ENCODE measurements at places on chromosomes 2 and 18. TPM values are rescaled to one million over a fixed set of nuclear protein-coding genes. Genes with fewer than 3 reads are reported as not detected.

Gene ANKRD62
- not detected for total RNA-seq

DNA sequence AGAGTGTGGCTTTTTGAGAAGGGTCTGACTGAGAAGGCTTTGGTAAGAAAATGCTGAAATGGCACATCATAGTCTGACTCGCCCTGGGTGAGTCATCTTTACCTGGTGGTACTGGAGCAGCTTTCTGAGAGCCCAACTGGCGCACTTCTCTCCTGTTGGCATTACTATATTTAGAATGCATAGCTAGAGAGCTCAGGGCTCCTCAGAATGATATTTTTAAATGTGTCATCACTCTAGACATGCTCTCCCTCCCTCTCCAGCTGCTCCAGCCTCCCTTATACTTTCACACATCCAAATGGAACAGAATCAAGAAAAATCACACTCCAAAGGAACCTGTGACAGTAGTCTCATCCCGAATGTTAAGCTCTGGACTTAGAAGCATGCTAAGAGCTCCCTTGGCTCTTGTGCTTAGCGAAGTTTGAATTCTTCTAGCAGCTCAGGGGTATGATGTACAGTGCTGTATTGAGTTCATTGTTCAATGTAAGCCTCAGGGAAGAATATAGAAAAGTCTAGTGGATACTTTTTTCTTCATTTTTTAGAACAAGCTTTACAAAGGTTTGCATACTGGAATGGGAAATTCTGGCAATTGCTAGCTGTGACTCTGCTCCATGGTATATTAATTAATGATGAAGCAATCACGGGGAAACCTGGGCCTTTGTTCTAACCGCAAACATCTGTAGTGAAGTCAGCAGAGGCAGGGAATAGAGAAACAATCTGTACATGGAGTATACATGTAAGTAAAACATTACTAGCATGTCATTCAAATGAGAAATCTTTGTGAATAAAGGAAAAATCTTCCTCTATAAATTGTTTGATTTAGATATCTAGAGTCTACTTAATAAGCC lies 751.2 kb upstream of the NRXN1 start:
- H3K4me3 ChIP-seq, result no peak overlapping the region
- no peaks in the 10 kb centered on the region for H3K36me3 ChIP-seq
- no peak overlapping the region for H3K27ac ChIP-seq
- no peak for DNase-seq

- H3K27me3 ChIP-seq, result no peaks in the 10 kb centered on the region
- H3K36me3 ChIP-seq, result no peaks in the 10 kb centered on the region
- H3K27ac ChIP-seq, result no peak overlapping the region
- no peak for DNase-seq
- no peaks in the 10 kb centered on the region for H3K4me1 ChIP-seq
- no peak overlapping the region for H3K4me3 ChIP-seq
Observed at GRCh38 chr2:71962911-71963694, 184.6 kb downstream of the CYP26B1 start.

Gene ING5
- 35.7 TPM for total RNA-seq

Gene PAX3
- not detected for total RNA-seq

- H3K4me3 ChIP-seq, result no peak overlapping the region
- H3K36me3 ChIP-seq, result no peaks in the 10 kb centered on the region
- DNase-seq, result no peak
- no peak overlapping the region for H3K27ac ChIP-seq
Observed at GRCh38 chr2:54508541-54508940, 52.4 kb downstream of the SPTBN1 start.

GRCh38 chr18:55384551-55385275 lies 203.3 kb downstream of the TCF4 start:
- no peaks in the 10 kb centered on the region for H3K4me1 ChIP-seq
- no peaks in the 10 kb centered on the region for H3K36me3 ChIP-seq
- no peaks in the 10 kb centered on the region for H3K27me3 ChIP-seq
- H3K4me3 ChIP-seq, result no peak overlapping the region

- peaks cover under 1% of the 10 kb centered on the region for H3K27me3 ChIP-seq
- no peak overlapping the region for H3K4me3 ChIP-seq
- no peak overlapping the region for H3K27ac ChIP-seq
- no peaks in the 10 kb centered on the region for H3K36me3 ChIP-seq
Observed at GRCh38 chr2:85995648-85996529, 107.1 kb upstream of the ST3GAL5 start.

GRCh38 chr2:145075454-145076062 lies 555.6 kb upstream of the ZEB2 start:
- no peaks in the 10 kb centered on the region for H3K27me3 ChIP-seq
- H3K4me1 ChIP-seq, result no peaks in the 10 kb centered on the region
- no peak for DNase-seq
- H3K27ac ChIP-seq, result no peak overlapping the region
- no peak overlapping the region for H3K4me3 ChIP-seq

Gene STARD6
- not detected for total RNA-seq

Gene DSEL
- 0.14 TPM for total RNA-seq

GRCh38 chr2:202237787-202238233 lies 587 bp downstream of the SUMO1 start:
- peak overlapping the region; percentile 98 for H3K4me3 ChIP-seq
- peak overlapping the region; percentile 88 for H3K27ac ChIP-seq
- DNase-seq, result peak; percentile 42
- peaks cover 5% of the 10 kb centered on the region for H3K36me3 ChIP-seq
- H3K27me3 ChIP-seq, result peaks cover 1% of the 10 kb centered on the region
- H3K4me1 ChIP-seq, result peaks cover 30% of the 10 kb centered on the region

- no peak overlapping the region for H3K27ac ChIP-seq
- H3K4me1 ChIP-seq, result no peaks in the 10 kb centered on the region
- peaks cover 2% of the 10 kb centered on the region for H3K27me3 ChIP-seq
- H3K36me3 ChIP-seq, result no peaks in the 10 kb centered on the region
- H3K4me3 ChIP-seq, result no peak overlapping the region
Observed at GRCh38 chr18:22521026-22521707, 103.5 kb upstream of the CTAGE1 start.

DNA sequence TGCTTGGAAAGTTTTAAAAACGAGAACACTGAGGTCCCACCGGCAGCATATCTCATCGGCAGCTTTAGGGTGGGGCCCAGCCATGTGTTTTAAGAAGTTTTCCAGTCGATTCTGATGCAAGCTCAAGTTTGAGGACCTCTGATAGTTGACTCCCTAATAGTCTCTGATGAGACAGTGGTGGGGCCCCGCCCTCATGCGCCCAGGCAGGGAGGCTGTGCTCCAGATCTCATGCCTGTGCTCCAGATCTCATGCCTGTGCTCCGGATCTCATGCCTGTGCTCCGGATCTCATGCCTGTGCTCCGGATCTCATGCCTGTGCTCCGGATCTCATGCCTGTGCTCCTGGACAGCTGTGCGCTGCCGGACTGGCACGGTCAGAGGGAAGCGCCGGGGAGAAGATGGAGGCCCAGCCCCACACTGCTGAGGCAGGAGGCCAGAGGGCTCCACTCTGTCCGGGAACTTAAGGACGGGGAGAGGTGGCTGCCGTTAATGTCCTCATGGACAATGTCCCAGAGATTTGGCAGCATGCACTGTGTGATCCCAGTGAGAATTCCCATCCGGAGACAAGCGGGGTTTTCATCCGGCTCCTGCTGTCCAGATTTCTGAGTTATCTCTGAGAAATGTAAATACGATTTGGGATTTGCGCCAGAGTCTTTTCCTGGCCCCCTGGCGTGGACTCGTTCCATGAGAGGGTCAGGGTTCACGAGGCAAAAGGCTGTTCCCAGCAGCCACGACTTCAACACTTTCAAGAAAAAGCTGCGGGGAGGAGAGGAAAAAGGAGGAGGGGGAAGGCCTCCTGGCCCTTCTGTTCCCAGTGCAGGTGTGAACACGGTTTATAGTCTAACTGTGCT lies 9.4 kb upstream of the COLEC11 start:
- peaks cover 18% of the 10 kb centered on the region for H3K36me3 ChIP-seq
- peaks cover 9% of the 10 kb centered on the region for H3K4me1 ChIP-seq
- no peaks in the 10 kb centered on the region for H3K27me3 ChIP-seq
- no peak overlapping the region for H3K27ac ChIP-seq
- H3K4me3 ChIP-seq, result no peak overlapping the region
- DNase-seq, result no peak

Gene HDHD2
- 26.4 TPM for total RNA-seq

- no peaks in the 10 kb centered on the region for H3K36me3 ChIP-seq
Observed at GRCh38 chr2:128562471-128563347, 244.0 kb upstream of the HS6ST1 start.

Data from activated CD4-positive, alpha-beta memory T cell treated with anti-CD3 and anti-CD28 coated beads for 36 hours (primary cell).